ENCODE measurements at places on chromosomes 11 and 22.

- peaks cover 4% of the 10 kb centered on the region for H3K4me1 ChIP-seq
- no peak for DNase-seq
- H3K27ac ChIP-seq, result no peak overlapping the region
- H3K36me3 ChIP-seq, result peaks cover 29% of the 10 kb centered on the region
Measured at GRCh38 chr22:24325105-24325757, 54.6 kb downstream of the SPECC1L start.

GRCh38 chr11:130448416-130449309 is at the start of gene ADAMTS15:
TSS of gene ADAMTS15 (plus strand) at chr11:130448645. CDS start at chr11:130448974, 329 bp downstream.
- no peak within 1 kb of the TSS for H3K27ac ChIP-seq
- H3K4me3 ChIP-seq, result peak within 1 kb of the TSS; percentile 10
- no peaks in the 10 kb centered on the region for H3K36me3 ChIP-seq
- H3K27me3 ChIP-seq, result peaks cover 18% of the 10 kb centered on the region
- H3K4me1 ChIP-seq, result peaks cover 13% of the 10 kb centered on the region

- H3K4me1 ChIP-seq, result no peaks in the 10 kb centered on the region
- H3K36me3 ChIP-seq, result no peaks in the 10 kb centered on the region
- H3K27me3 ChIP-seq, result no peaks in the 10 kb centered on the region
- no peak overlapping the region for H3K4me3 ChIP-seq
- DNase-seq, result no peak
Measured at GRCh38 chr22:44164031-44164430, 16.7 kb upstream of the PARVG start.

GRCh38 chr22:49724893-49725489 is 102.7 kb downstream of the BRD1 start:
- peaks cover 37% of the 10 kb centered on the region for H3K27me3 ChIP-seq
- peak; percentile 59 for DNase-seq
- peak overlapping the region; percentile 66 for H3K4me3 ChIP-seq
- H3K36me3 ChIP-seq, result no peaks in the 10 kb centered on the region
- peaks cover 28% of the 10 kb centered on the region for H3K4me1 ChIP-seq
- H3K27ac ChIP-seq, result no peak overlapping the region

GRCh38 chr11:10824888-10825287 is 16.2 kb upstream of the EIF4G2 start:
- no peak overlapping the region for H3K4me3 ChIP-seq
- H3K27ac ChIP-seq, result no peak overlapping the region
- peaks cover 3% of the 10 kb centered on the region for H3K36me3 ChIP-seq
- no peaks in the 10 kb centered on the region for H3K27me3 ChIP-seq

- H3K36me3 ChIP-seq, result no peaks in the 10 kb centered on the region
- no peak for DNase-seq
- no peaks in the 10 kb centered on the region for H3K4me1 ChIP-seq
- no peaks in the 10 kb centered on the region for H3K27me3 ChIP-seq
Measured at GRCh38 chr11:10838083-10838482, 19.8 kb downstream of the ZBED5 start.

GRCh38 chr11:106988151-106989077 is 29.9 kb downstream of the GUCY1A2 start:
- DNase-seq, result no peak
- no peaks in the 10 kb centered on the region for H3K36me3 ChIP-seq
- H3K27me3 ChIP-seq, result no peaks in the 10 kb centered on the region
- no peak overlapping the region for H3K4me3 ChIP-seq
- no peak overlapping the region for H3K27ac ChIP-seq
- H3K4me1 ChIP-seq, result no peaks in the 10 kb centered on the region

GRCh38 chr22:25007444-25008106 is 55.1 kb downstream of the KIAA1671 start:
- H3K27me3 ChIP-seq, result no peaks in the 10 kb centered on the region
- no peak for DNase-seq
- no peak overlapping the region for H3K27ac ChIP-seq
- no peaks in the 10 kb centered on the region for H3K36me3 ChIP-seq

DNA sequence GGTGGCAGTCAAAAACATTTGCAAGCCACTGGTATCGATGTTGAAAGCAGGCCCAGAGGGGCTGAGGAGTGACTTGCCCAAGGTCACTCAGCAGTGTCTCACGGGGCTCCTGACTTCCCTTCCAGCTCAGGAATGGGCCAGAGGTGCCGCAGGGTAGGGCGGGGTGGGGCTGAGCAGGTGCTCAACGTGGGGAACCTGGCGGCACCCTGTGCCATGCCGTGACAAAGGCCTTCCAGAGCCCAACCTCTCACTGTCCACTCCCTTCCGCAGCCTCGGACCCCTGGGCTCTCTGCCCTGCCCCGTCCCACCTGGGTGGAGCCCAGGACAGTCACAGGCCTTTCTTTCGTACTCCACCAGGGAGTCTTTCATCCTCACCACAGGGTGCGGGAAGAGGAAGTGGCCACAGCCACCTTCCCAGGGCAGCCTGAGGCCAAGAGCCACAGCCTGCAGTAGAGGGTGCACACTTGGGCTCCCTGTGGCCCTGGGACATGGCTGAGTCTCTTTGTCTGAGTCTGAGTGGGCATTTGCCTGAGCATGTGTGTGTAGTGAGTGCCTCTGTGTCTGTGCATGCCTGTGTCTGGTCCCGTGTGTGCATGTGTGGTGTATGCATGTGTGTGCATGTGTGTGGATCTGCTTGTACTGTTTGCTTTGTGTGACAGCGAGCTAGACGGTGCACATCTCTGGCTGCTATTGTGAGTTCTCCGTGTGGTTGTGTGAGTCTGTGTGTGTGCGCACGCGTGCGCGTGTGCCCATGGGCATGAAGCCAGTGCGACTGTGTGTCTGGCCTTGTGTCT is 6.0 kb upstream of the LIF start:
- H3K4me1 ChIP-seq, result peaks cover 16% of the 10 kb centered on the region
- no peak for DNase-seq
- no peaks in the 10 kb centered on the region for H3K36me3 ChIP-seq
- no peak overlapping the region for H3K4me3 ChIP-seq
- no peak overlapping the region for H3K27ac ChIP-seq
- H3K27me3 ChIP-seq, result no peaks in the 10 kb centered on the region

DNA sequence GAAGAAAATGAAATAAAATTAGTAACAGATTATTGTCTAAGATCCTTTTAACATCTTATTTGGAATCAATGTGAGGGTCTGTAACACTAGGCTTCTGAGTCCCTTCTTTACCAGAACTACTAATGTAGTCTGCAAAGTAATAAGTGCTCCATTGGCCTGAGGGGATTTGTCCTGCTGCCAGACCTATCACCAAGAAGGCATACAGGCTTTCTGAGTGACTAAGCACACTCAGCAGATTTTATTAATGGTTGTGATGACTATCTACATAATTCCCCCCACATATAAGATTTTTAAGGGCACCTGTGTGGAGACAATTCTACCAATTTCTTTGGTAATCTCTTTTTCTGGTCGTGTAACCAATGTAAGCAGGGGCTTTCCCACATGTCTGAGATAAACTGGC is 365.0 kb upstream of the FAT3 start:
- no peaks in the 10 kb centered on the region for H3K36me3 ChIP-seq
- no peak for DNase-seq
- no peaks in the 10 kb centered on the region for H3K4me1 ChIP-seq
- H3K27ac ChIP-seq, result no peak overlapping the region

DNA sequence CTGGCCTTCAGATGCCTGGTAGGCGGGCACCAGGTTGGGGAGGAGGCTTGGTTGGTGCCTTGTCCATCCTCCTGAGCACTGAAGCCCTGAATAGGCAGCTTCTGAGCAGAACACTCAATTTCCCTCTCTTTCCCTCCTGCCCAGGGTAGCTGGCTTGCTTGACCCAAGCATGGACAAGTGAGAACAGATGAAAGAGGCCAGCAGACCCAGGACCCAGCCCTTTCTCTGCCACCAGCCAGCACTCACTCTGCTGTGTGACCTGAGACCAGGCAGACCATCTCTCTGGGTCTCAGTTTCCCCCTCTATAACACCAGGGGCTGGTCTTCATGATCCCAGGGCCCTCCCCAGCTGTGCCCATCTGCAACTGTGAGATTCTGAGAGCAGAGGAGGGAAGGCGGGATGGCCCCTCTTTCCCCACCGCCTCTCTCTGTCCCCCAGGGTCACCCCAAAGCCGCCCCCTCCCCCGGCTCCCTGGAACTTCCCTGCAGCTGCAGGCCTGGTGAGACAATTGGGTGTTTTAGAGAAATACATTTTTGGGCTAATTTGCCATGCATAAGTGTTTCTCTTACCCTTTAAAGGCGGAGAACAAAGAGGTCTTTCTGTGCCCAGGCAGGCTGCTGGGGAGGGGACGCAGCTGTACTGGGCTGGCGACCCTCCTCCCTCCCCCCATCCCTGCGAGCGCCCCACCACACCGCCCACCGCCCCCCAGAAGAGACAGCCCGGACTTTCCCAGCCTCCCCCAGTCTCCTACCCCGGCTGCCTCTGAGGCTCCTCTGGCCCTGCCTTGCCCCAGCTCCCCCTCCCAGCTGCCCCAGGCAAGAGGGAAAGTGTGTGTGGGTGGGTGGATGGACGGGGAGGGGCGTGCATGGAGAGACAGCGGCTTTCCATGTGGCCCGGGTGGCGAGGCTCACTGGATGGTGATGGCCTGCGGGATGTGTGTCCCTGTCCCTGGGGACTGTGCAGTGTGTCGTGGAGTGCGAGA is 30.8 kb upstream of the PICK1 start:
- no peaks in the 10 kb centered on the region for H3K4me1 ChIP-seq
- H3K4me3 ChIP-seq, result no peak overlapping the region
- no peak for DNase-seq
- no peaks in the 10 kb centered on the region for H3K27me3 ChIP-seq
- H3K36me3 ChIP-seq, result no peaks in the 10 kb centered on the region

DNA sequence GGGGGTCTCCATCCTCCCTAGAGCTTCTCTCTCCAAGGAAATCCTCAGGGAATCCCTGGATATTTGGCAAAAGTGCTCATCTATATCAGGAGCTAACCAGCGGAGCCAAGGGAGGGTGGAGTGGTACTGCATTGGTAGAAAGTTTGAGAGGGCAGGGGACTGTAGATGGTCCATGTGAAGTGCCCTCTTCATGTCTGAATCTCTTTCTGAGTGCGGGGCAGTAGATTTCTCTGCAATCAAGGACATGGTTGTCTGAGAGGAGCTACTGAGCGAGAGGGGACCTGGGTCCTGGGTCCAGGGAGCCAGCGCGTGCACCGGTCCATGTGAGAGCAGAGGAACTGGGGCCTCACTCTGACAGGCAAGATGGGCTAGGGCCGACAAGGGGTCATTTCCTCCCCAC is 701 bp downstream of the DIXDC1 start:
- H3K4me3 ChIP-seq, result no peak overlapping the region
- no peaks in the 10 kb centered on the region for H3K27me3 ChIP-seq
- peaks cover 26% of the 10 kb centered on the region for H3K4me1 ChIP-seq
- no peak overlapping the region for H3K27ac ChIP-seq
- no peaks in the 10 kb centered on the region for H3K36me3 ChIP-seq
- DNase-seq, result no peak

- H3K4me3 ChIP-seq, result no peak overlapping the region
- DNase-seq, result no peak
- H3K27ac ChIP-seq, result no peak overlapping the region
- H3K4me1 ChIP-seq, result no peaks in the 10 kb centered on the region
- H3K27me3 ChIP-seq, result no peaks in the 10 kb centered on the region
Measured at GRCh38 chr11:77003963-77004362, 30.2 kb upstream of the B3GNT6 start.

GRCh38 chr11:120606211-120607010 is 94.9 kb downstream of the GRIK4 start:
- no peaks in the 10 kb centered on the region for H3K36me3 ChIP-seq
- no peak overlapping the region for H3K4me3 ChIP-seq
- H3K4me1 ChIP-seq, result no peaks in the 10 kb centered on the region
- DNase-seq, result no peak
- H3K27ac ChIP-seq, result no peak overlapping the region

GRCh38 chr11:77698896-77699295 is 61.3 kb upstream of the CLNS1A start:
- H3K27ac ChIP-seq, result no peak overlapping the region
- no peaks in the 10 kb centered on the region for H3K27me3 ChIP-seq
- peaks cover 66% of the 10 kb centered on the region for H3K36me3 ChIP-seq
- no peak for DNase-seq
- H3K4me3 ChIP-seq, result no peak overlapping the region
- no peaks in the 10 kb centered on the region for H3K4me1 ChIP-seq

DNA sequence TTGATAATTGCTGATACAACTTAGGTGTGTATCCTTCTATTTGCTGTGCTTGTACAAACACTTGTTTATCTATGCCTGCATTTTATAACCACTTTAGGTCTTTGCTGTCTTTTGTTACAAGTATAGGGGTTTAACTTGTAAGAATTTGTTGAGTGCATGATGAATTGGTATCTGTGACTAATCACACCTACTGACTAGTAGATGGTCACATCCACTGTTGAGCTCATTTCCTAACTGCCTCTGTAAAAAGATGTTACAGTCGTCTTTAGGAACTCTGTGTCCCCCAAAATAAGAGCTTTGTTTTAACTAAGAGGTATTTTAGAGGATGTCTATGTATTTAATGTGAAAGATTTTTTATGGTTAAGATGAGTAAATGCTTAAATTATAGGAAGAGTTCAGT is 60.5 kb downstream of the HIPK3 start:
- peaks cover 7% of the 10 kb centered on the region for H3K4me1 ChIP-seq
- H3K27me3 ChIP-seq, result no peaks in the 10 kb centered on the region
- no peak overlapping the region for H3K4me3 ChIP-seq
- H3K36me3 ChIP-seq, result no peaks in the 10 kb centered on the region
- H3K27ac ChIP-seq, result no peak overlapping the region
- DNase-seq, result no peak

- DNase-seq, result no peak
- no peaks in the 10 kb centered on the region for H3K36me3 ChIP-seq
- no peak overlapping the region for H3K4me3 ChIP-seq
- H3K4me1 ChIP-seq, result peaks cover 33% of the 10 kb centered on the region
Measured at GRCh38 chr11:6674862-6675261, 8.3 kb downstream of the MRPL17 start.

- no peak overlapping the region for H3K4me3 ChIP-seq
- H3K4me1 ChIP-seq, result no peaks in the 10 kb centered on the region
- no peak overlapping the region for H3K27ac ChIP-seq
- peaks cover 7% of the 10 kb centered on the region for H3K27me3 ChIP-seq
- no peaks in the 10 kb centered on the region for H3K36me3 ChIP-seq
Measured at GRCh38 chr22:26979294-26979693, 321.9 kb downstream of the MIAT start.

DNA sequence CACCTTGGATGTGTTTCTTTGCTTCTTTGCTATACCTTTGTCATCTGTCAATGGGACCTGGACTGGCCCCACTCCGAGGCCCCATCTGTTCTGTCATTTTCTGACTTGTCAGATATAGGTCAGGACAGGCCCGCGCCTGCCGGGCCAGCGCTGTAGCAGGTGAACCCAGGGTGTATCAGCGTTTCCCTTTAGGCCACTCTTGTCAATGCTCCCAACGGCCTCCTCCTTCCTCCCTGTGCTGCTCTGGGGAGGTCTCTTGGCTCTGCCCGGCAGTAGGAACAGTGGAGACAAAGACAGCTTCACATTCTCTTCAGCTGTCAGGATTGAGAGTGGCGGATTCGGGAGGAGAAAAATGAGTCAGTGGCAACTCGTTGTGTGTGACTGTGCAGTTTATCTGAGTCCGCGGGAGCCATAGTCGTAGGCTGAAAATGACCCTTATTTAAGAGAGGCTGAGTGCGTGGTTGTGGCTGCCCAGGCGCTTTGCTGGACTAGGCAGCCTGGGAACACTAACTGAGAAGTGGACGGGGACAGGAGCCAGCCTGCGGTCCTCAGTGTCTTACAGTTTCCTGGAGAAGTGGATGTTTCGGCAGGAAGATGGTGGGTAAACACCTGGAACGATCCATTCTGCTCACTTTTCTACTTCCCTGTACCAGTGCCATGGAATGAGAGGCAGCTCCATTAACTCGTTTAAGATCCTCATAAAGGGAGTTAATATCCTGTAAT is 102.3 kb downstream of the PRR5L start:
- H3K27ac ChIP-seq, result no peak overlapping the region
- peaks cover 30% of the 10 kb centered on the region for H3K4me1 ChIP-seq
- peaks cover 15% of the 10 kb centered on the region for H3K36me3 ChIP-seq
- no peak for DNase-seq
- H3K4me3 ChIP-seq, result no peak overlapping the region
